ENCODE measurements at places on chromosomes 5 and 9.

GRCh38 chr9:95055334-95055850 lies 262.1 kb downstream of the FANCC start:
- peak; percentile 33 for DNase-seq

DNA sequence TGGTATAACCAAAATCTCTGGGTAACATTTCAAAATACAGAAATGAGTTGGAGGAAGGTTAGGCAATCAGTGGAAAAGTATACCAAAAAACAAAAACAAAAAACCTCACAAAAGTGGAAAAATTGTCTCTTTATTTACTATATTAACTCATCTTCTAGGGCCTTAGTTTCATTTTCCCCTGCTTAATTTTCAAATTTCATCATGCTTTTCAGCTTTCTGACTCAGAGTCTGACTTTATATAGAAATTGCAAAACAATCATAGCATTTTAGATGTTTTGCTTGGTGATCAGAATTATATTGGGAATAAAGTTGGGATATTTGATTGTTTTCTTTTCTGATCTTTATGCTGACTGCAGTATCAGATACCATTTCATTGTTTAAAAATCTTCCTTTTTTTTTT lies 257.0 kb upstream of the PRR16 start:
- peak; percentile 6 for DNase-seq

GRCh38 chr9:136901516-136902258 lies 15.4 kb downstream of the TRAF2 start:
- DNase-seq = peak; percentile 27

- DNase-seq = peak; percentile 11
Measured at GRCh38 chr9:111195766-111196165, 134.3 kb downstream of the OR2K2 start.

DNA sequence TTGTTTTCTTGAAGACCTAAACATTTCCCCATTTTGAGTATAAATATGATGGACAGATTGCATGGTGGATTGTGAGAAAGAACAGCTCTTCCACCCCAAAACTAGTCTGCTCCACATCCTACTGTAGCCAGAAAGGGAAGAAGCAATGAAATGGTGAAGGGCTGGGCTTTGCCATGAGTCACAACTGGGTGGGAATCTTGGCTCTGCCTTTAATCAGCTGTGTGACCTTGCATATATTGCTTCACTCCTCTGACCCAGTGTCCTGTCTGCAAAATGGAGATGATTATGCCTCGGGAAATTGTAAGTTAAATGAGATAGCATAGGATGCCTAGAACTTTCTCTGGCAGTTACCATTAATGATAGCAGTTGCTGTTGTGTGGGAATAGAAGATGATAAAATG lies 101.9 kb downstream of the PDE8B start:
- peak; percentile 30 for DNase-seq

DNA sequence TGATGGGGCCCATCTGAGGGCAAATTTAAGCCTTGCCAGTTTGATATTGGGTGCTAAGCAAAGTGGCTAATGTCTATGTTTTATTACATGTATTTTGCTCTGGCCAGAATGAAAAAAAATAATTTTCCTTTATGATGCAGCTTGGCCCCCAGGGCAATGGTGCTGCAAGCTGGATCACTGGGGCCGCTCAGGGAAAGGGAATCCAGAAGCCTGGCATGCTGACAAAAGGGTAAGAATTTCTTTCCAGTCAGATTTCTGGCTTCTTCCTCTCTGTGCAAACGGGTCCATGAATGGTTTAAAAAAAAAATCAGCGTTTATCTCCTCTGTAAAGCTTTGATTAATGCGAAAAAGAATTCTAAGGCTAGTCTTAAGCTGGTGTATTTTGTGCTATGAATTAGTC lies 138.4 kb downstream of the MAPKAP1 start:
- peak; percentile 21 for DNase-seq

DNA sequence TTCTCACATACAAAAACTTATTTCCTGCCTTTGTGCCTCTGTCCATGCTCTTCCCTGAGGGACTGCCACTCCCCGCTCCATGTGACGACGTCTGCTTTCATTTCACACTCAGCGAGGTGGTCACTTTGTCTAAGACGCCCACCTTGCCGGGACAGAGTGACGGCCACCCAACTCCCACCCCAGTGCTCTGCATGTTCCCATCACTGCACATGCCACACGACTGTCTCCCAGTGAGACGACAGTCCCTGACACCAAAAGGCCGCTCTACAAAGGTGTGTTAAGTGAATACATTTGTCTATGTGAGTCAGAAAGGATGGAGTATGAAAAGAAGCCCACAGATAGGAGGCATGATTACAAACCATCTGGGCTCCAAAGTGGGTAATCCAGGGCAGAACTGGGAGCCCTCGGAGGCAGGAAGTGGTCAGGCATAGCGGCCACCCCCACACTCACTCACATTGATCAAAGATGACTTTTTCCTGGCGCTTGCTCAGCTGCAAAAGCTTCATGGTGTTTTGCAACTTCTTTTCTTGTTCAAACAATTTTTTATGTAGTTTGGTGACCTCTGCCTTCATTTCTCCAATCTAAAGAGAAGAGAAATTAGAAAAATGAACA lies 185.8 kb downstream of the CDK5RAP2 start:
- peak; percentile 94 for DNase-seq

DNA sequence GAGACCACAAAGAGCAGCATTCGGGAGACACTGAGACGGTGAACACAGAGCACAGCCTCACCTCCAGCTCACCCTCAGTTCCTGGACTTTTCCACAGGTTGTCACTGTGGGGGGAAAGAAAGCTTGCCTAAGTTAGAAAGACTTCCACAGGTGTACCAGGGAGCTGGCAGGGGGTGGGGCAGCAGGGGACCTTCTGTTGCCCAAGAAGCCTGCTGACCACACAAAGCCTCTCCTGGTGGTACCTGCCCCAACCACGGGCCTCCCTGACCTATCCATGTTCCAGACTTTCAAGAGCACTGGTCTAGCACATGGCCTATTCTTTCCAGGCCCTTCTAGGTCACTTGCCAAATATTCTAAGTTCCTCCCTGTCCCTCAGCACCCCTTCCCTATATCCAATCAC lies 550.8 kb downstream of the BNC2 start:
- DNase-seq = no peak

DNA sequence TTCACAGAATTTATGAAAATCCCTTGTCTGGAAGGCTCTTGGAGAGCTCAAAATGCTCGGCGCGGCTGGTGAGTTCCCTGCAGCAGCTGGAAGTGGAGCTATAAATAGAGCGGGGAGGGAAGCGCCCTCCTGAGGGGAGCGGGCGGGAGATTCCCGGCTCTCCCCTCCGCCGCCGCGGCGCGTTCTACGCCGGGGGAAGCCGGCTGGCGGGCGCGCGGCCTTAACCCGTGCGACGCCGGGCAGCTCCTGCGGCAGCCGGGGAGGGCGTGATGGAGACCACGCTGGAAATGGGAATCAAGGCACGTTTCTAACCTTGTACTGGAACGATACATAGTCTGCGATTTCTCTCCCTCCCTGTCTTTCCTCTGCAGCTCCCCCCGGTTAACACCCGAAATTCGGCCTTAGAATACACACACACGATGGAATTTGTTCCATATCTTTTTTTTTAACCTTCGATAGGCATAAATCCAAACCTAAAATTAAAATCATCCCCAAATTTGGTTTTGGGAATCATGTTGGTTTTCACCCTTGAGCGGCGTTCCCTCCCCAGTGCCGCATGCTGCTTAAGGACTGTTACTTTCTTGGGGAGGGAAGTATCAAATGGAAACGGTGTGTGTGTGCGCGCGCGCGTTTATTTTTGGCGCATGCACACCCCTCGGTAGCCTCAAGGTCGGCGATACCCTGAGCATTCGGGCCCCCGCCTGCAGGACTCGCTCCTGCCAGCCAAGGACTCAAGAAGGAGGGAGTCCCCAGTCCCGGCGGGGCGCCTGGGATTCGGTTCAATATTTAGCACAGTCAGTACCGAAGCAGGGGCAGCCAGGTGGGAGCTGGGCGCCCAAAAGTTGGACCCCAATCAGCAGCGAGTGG lies 306.3 kb upstream of the KCNN2 start:
- peak; percentile 63 for DNase-seq

GRCh38 chr9:89497257-89497963 lies 503 bp downstream of the SEMA4D start:
- DNase-seq = no peak

GRCh38 chr5:144307736-144308135 lies 137.1 kb downstream of the KCTD16 start:
- DNase-seq = no peak

DNA sequence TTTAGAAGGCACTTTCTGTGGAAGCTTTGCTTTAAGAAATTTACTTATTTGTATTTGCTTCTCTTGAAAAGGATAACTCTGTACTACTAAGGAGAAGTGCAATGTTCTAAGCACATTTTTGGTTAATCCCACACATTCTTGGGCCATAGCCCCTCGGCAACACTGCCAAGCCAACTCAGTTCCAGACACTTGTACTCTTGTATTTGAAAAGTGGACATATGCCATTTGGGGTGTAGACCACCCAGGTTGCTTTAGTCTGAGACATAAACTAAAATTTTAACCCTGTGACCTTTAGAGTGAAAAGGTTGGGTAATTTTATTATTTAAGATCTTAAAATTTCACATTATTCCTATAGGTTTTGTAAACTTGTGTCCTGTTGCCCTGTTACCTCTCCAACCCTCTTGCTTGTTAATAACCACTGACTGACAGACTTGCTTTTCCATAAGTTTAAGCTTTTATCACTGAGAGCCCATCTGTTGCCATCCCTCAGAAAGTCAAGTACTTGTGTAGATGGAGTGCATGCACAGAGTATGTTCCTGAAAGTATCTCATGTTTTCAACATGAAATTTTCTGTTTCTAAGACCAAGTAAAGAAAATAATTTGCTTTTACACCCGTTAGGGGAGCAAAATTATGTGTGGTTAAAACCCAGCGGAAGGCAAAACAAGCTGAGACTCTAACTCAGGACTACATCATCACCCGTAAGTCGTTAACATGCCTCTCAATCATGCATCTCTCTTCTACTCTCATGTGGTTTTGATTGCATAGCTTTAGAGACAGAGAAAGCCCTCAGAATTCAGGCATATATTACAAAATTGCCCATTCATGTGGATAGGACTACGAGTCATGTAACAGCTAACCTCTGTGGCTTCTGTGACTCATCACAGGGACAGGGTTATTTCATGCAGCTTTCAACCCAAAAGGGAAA lies 117.3 kb downstream of the GDNF start:
- peak; percentile 99 for DNase-seq

GRCh38 chr9:114433720-114434255 lies 46.0 kb upstream of the AKNA start:
- no peak for DNase-seq

DNA sequence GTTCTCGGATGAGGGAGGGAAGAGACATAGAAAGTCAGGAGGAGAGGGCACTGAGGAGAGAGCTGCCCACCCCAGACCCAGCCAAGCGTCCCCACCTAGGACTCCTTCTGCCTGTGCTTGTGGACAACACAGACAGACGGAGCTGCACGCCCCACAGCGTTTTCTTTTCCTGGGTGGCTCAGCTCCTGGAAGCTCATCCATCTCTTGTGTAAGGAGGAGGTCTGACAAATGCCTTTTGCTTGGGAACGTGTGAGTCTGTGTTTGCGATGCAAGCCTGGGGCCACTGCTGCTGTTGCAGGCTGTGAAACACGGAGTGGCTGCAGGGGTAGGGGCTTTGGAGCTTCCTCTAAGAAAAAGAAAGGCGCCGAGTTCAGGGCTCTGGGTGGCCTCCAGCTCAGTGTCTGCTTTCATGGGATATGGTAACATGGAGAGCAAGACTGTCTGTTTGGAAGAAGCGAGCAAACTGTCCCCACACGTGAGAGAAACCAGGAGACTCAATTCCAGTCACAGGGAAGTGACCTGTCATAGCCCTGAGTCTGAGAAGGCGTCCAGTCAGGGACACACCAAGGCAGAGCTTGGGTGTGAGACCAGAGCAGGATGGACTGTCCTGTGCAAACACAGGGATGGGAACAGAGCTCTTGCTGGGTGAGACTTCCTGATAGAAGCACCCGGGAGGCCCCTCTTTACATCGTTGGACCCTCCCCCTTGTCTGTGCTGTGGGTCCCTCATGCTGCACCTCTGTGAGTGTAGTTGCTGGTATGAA lies 42.7 kb downstream of the GADD45G start:
- no peak for DNase-seq

DNA sequence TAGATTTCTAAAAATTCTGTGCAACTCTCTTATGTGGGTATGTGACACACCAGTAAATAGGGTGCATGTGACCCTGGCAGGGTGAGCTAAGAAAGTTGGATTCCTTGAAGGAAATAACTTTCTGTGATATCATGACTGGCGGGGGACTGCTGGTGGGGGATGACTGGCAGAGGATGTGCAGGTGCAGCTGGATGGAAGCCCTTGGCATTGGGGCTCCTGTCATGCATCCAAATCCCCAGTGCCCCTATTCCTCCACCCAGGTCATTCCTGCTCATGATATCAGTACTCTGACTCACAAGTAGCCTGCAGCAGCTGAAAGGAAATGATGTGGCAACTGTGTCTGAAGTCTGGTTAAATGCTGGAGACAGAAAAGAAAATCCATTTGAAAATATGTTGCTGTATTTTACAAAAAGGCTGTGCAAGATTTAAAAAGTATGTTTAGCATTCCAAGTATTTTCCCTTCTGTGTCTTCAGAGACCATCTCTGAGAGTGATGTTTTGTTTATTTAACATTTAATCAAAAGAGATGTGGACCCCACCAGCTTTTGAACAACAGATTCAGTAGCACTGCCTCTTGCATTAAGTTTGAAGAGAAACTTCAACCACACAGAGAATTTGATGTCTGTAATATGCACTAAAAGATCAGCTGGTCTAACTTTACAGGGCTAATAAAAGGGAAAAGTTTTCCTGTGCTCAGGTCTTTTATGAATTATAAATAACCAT lies 17.9 kb upstream of the ZSWIM6 start:
- DNase-seq = peak; percentile 91

DNA sequence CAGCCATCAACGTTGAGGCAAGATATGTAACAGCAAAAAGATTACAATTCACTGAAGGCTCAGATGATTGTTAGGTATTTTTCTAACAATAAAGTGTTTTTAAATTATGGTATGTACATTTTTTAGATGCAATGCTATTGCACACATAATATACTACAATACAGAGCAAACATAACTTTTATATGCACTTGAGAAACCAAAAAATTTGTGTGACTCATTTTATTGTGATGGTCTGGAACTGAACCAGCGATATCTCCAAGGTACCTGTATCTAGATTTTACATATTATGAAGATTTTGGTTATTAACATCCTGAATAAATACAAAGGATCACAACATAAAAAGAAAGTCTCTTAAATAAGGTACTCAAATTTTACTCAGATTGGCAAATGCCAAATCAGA lies 41.3 kb downstream of the TBCA start:
- no peak for DNase-seq

- peak; percentile 47 for DNase-seq
Measured at GRCh38 chr5:43065387-43065947, 25.3 kb upstream of the ANXA2R start.

DNA sequence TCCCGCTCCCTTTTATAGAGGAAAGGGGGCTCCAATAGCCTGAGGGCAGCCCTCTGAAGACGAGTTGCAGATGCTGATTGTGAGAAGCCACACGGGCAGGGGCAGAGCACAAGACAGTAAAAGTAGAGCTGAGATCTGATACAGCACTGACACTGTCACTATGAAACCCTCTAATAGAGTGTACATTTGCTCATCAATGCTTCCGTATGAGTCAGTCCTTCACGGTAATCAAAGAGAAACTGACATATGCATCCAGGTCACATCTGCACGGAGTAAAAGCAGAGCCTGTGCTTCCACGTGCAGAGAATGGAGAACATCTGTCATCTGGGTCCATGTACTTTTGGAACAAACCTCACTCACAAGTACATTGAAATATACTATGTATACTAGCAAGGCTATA lies 60.6 kb upstream of the TMEM215 start:
- no peak for DNase-seq

Measured in fibroblast of skin of right biceps (primary cell).